ENCODE measurements at places on chromosomes 3 and 15.
A peak's percentile ranks its signal among the peaks of the same experiment; 100 is the strongest.

GRCh38 chr15:40097968-40098476, 10.7 kb downstream of the BMF start:
- no peaks in the 10 kb centered on the region for H3K36me3 ChIP-seq
- H3K27ac ChIP-seq: peak overlapping the region; percentile 92
- no peak overlapping the region for H3K4me3 ChIP-seq
- no peaks in the 10 kb centered on the region for H3K27me3 ChIP-seq
- H3K4me1 ChIP-seq: peaks cover 55% of the 10 kb centered on the region

DNA sequence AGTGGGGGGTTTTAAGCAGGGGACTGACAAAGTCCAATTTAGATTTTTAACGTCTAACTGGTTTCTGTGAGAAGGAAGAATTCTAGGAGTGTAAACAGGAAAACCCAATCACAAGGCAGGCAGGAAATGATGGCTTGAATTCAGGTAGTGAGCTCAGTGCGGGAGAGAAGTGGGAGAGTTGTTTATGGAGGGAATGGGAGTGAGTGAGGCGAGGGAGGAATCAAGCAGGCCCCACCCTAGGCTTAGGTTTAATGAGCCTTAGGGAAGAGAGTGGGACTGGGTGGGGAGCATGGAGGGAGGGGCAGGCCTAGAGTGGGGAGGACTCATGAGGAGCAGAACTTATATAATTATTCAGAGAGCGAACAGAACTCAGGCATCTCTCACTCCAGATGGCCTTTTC, 17.9 kb downstream of the VIPR1 start:
- DNase-seq: no peak
- H3K27ac ChIP-seq: peak overlapping the region; percentile 81
- no peaks in the 10 kb centered on the region for H3K27me3 ChIP-seq
- peaks cover 2% of the 10 kb centered on the region for H3K36me3 ChIP-seq
- H3K4me1 ChIP-seq: peaks cover 29% of the 10 kb centered on the region

DNA sequence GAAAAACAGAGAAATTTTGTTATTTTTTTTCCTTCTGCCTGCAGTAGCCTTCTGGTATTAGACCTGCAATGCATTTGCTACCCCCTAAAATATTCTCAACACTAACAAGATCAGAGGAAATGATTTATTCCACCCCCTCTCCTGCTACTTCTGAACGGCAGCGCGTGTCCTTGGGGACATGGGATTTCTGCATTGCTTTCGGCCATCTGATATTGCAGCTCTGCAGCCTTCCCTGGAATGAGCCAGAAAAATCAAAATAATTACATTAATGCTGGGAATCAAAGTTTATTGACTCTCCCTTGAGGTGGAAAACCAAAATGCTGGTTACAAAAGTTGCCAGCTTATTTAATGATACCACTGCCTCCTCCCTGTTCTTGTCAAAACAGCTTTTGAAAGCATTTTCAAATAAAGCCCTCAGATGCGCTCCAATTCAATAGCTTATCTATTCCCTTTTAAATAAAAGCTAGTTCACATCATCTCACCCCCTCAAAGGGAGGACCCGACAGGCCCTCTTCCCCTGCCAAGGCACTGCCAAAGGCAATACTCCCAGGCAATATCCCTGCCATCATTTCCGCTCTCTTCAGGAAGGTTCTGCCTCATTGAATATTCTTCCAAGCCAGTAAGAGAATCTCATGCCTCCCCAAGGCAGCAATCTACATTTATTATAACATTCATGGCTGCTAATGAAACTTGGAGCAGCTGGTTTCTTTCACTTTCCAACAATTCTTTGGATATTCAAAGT, 96.6 kb downstream of the FHIT start:
- H3K4me3 ChIP-seq: no peak overlapping the region
- H3K4me1 ChIP-seq: no peaks in the 10 kb centered on the region
- H3K27me3 ChIP-seq: no peaks in the 10 kb centered on the region
- DNase-seq: no peak
- no peaks in the 10 kb centered on the region for H3K36me3 ChIP-seq
- no peak overlapping the region for H3K27ac ChIP-seq

- peaks cover 17% of the 10 kb centered on the region for H3K4me1 ChIP-seq
- DNase-seq: no peak
- no peaks in the 10 kb centered on the region for H3K36me3 ChIP-seq
- H3K27ac ChIP-seq: no peak overlapping the region
- H3K4me3 ChIP-seq: no peak overlapping the region
These were observed 130.8 kb downstream of the SNRK start for GRCh38 chr3:43417133-43417532.

GRCh38 chr3:73513260-73513659, 111.5 kb downstream of the PDZRN3 start:
- H3K36me3 ChIP-seq: no peaks in the 10 kb centered on the region
- H3K27ac ChIP-seq: no peak overlapping the region
- H3K4me3 ChIP-seq: no peak overlapping the region
- no peaks in the 10 kb centered on the region for H3K4me1 ChIP-seq
